Activated CD4-positive, alpha-beta memory T cell treated with anti-CD3 and anti-CD28 coated beads, Interleukin-2, amount 10 ng/mL, durations not matched to agents 7 days and 5 days (primary cell): ENCODE measurements at places on chromosomes 13 and 19. TPM values are rescaled to one million over a fixed set of nuclear protein-coding genes. Genes with fewer than 3 reads are reported as not detected.

GRCh38 chr19:7450243-7451223, 38.3 kb downstream of the PEX11G start:
- no peaks in the 10 kb centered on the region for H3K27me3 ChIP-seq
- no peak overlapping the region for H3K27ac ChIP-seq
- DNase-seq, result no peak
- H3K4me1 ChIP-seq, result no peaks in the 10 kb centered on the region
- no peak overlapping the region for H3K4me3 ChIP-seq

SHISA7 gene
- not detected for total RNA-seq

- H3K27ac ChIP-seq, result peak overlapping the region; percentile 12
- H3K27me3 ChIP-seq, result no peaks in the 10 kb centered on the region
- H3K4me3 ChIP-seq, result no peak overlapping the region
- no peak for DNase-seq
These were observed 10.8 kb downstream of the XPO4 start for GRCh38 chr13:20891768-20892167.

GPR4 gene
- not detected for total RNA-seq

GRCh38 chr13:21875116-21875515, 204.2 kb downstream of the FGF9 start:
- H3K4me3 ChIP-seq, result no peak overlapping the region
- no peaks in the 10 kb centered on the region for H3K36me3 ChIP-seq
- no peak for DNase-seq
- no peaks in the 10 kb centered on the region for H3K27me3 ChIP-seq
- H3K4me1 ChIP-seq, result no peaks in the 10 kb centered on the region
